Nucleus accumbens (tissue), 56 donors: ENCODE measurements at places on chromosomes 1 and 21.

DNA sequence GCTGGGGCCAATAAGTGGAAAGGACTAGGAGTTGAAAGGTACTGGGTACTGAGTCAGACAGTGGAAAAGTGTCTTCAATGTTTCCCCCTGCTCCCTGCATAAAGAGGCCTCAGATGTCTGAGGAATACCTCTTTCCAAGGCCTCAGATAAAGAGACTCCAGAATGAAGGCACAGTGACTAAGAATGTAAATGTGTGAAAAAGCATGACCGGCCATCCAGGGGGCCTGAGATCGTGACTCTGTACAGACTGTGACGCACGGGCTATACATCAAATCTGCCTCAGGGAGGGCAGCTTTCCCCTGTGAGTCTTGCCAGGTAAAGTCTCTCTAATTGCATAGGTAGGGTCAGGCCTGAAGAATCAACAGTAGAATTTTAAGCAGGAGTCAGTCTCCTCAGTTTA is 1690.5 kb downstream of the KCNT2 start:
- DNase-seq, result no peak

- DNase-seq, result no peak
Measured at GRCh38 chr1:51641096-51641495, 24.2 kb downstream of the OSBPL9 start.

- no peak for DNase-seq
Measured at GRCh38 chr1:203539831-203540546, 46.0 kb downstream of the OPTC start.

- no peak for DNase-seq
Measured at GRCh38 chr1:206010060-206010459, 6.9 kb upstream of the RAB7B start.

GRCh38 chr1:178531887-178532286 is 19.0 kb downstream of the TEX35 start:
- DNase-seq, result no peak

DNA sequence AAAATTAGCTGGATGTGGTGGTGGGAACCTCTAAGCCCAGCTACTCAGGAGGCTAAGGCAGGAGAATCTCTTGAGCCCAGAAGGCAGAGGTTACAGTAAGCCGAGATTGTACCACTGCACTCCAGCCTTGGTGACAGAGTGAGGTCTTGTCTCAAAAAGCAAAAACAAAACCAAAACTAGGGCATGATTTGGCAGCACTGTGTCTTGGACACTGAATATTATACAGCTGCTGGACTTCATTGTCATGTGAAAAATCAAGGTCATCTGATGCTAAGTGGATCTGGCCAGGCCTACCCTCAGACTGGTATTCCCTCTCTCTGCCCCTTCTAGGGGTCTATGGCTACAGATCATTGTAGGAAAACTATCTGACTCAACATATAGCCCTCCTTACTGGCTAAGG is 55.2 kb upstream of the MRPS6 start:
- no peak for DNase-seq
